Astrocyte (in vitro differentiated cells and primary cell): ENCODE measurements at places on chromosomes 5 and 9.

DNA sequence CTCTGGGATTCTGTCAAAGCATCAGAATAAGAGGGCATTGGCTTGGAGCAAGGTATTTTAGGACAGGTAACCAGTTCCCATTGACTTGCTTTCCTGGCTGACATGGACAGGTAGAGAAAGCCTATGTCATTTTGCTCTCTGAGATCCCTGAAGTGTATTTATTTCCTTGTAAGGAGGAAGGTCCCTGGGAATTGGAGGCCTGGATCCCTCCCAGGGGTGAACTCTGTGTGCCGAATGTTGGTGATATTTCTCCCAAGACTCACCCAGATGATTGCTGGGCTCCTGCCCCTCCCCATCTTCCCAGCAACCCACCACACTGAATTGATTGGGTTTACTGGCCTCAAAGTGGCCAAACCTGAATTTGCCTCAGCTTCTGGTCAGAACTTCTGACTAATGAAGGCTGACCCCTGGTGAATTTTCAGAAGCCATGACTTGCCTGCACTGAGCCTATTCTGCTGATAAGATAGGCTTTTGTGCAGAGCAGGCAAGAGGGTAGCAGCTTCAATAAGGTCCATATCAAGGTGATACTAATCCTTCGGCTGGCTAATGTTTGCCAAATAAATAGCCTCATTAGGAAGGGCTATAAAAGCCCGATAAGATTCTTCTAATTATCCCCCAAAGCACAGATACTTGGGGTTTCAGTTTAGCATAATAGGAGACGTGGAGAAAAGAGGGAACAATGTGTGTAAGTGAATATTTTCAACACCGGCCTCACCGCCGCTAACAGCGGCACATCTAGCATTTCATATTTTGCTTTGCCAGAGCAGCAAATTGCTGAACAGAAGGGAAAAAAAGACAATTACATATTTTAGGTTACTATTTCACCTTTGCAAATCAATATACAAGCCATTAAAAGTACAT, 152.9 kb upstream of the PITX1 start:
- DNase-seq = no peak

DNA sequence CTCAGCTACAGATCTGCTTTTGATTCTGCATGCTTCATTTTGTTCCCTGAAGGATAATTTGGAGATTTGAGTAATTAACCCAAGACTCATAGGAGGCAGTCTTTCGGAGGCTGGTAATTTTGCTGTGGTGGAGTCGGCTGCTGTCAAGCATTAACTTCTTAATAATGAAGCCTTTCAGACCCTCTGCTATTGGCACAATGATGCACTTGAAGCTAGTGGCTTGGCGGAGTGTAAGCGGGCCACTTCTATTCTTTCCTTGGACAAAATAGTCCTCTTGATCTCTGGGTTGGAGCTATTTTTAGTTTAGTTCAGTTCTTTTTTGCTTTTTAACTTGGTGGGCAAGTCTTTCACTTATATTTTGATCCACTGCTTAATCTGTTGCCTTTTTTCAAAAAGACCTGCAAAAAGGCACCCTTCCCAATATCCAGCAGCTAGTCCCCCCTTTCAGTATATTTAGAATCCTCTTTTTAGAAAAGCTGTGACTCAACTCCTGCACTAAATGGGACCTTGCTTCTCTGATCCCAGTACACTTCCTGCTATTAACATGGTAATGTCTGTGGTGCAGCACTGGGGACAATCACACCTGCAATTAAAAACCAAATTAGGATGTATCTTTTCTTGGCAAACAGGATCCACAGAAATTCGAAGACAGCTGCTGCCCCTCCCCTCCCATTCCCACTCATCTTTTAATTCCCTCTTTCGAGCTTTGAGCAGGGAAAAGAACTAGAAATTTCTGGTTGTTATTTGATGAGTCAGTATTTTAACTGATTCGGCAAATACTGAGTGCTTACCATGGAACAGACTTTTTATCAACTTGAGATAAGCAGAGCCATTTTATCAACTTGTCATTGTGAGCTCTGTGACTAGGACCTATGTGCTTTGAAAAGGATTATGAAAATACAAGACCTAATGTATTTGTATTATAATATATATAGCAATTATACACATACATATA, 169.4 kb upstream of the ANKRD55 start:
- DNase-seq = peak; percentile 13

DNA sequence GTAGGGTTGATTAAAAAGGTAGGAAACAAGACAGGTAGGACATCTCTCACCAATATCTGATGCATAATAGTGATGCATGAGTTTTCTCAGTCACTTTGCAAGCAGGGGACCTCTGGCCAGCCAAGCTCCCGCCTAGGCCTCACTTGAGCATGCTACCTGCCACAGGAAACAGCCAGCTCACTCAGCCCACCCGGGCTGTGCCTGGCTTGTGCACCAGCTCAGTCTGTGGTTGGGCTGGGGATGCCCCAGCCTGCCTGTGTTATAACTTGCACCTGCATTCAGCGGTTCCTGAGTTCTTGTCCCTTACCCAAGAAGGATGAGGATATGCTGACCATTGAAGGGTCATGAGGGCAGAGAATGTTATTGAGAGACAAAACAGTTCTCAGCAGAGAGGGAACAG, 172.8 kb upstream of the PLCXD3 start:
- no peak for DNase-seq

DNA sequence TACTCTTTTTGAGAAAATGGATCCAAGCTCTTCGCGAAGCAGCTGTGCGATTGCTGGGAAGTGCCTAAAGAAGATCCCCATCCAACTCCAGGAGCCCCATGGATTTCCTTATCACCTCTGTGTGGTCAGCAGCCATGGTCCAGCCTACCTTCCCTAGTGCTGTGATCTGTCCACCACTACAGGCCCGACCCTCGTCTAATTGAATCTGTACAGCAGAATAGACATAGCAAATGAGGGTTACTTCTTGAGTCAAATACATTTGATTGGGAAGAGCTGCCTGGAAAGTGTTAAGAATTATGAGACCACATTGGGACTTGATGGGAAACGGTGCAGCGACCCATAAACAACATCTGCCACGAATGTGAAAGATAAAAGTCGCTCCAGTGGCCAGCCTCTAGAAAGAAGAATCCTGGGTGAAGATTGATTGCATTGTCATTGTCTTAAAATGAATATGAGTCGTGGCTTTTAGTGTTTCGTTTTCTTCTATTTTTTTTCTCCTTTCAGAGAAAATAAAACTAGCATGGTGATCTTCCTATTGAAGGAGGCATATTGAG, 118.4 kb downstream of the PAM start:
- no peak for DNase-seq

DNA sequence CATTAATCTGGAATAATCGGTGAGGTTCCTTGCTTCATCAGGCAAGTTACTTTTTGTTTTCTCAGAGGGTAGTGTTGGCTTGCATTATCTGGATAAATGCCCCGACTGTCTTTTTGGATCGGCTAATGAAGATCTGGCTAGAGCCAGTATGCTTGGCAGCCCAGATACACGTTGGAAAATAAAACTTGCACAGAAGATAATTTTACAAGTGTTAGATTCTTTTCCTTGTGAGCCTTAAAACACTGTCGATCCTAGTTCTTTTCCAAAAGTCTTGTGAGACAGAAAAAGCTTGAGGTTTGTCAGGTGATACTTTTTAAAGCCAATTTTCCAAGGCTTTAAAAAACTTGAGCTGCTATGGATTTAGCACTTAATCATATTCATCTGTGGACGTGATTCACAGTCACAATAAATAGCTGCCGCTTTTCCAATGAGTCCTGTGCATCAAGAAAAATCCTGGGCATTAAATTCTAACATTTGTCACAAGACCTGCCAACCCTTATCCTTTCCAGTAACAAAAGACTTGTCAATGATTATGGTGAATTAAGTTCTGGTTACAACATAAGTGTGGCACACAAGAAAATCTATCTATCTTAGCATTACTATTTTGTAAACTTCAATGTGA, 68.5 kb downstream of the PRLR start:
- no peak for DNase-seq

GRCh38 chr5:6722015-6722414, 8.8 kb downstream of the TENT4A start:
- DNase-seq = no peak

DNA sequence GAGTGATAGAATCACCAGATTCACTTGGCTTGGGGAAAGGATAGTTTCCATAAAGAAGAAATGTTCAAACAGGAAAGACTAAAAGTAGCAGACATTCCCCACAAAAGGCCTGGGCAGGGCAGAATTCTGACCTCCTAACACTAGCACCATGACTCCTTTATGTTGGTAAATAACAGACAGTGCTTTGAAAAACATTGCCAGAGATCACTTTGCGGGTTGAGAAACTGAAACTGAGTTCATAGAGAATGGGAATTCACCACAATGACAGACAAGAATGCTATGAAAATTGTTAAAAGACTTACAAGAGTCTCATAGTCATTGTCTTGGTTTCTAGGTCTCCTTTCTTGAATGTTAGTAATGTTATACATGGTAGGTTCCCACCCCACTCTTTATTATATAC, 172.5 kb upstream of the GLRA1 start:
- DNase-seq = no peak

DNA sequence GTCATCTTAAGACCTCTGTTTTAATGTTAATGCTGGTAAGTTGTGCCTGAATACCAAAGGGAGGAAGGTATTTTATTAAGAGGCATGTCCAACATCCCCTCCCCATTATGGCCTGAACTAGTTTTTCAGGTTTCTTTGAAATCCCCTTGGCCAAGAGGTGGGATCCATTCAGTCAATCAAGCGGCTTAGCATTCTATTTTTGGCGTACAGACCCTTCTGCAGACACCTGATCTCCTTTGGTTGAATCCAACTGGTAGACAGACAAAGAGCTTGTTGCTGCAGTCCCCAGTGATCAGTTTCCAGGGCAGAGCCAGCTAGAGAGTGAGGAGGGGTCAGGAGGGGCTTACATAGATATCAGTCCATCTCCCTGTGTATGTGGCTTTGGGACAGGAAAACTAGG, 7.9 kb upstream of the KCNMB1 start:
- no peak for DNase-seq

GRCh38 chr9:96383165-96383942, at the start of gene SLC35D2:
Gene SLC35D2, minus strand, starts transcription at chr9:96383711. Its CDS starts 77 bp downstream, at chr9:96383634.
- DNase-seq = peak; percentile 27

DNA sequence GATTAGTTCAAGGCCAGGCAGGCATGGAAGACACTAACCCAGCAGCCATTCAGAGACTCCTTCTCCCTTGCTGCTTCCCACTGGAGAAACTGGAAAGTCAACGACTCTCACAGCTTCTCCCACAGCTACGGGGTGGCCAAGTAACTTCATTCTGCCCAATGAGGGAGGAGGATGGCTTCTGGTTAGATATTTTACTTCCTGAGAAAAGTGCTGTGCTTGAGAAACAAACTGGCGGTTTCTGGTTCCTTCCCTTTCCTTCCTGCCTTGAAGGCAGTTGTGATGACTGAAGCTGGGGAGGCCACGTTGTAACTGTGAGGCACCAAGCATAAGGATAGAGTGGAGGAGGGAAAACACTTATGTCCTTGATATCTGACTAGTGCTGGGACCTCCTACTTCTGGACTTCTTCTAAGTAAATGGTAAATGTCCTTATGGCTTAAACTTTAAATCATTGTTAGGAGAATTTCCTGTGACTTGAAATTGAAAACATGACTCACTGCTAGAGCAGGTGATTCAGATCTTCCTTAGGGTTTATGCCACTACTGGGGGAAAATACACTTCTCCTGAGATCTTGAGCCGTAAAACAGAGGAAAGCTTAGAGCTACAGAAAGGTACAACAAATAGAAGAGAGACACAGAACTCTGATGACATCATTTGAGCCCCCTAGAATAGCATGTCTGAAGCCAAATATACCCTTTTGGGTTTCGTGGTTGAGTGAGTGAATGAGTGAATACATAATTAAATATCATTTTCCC, 3.1 kb upstream of the GNPDA1 start:
- DNase-seq = peak; percentile 49

DNA sequence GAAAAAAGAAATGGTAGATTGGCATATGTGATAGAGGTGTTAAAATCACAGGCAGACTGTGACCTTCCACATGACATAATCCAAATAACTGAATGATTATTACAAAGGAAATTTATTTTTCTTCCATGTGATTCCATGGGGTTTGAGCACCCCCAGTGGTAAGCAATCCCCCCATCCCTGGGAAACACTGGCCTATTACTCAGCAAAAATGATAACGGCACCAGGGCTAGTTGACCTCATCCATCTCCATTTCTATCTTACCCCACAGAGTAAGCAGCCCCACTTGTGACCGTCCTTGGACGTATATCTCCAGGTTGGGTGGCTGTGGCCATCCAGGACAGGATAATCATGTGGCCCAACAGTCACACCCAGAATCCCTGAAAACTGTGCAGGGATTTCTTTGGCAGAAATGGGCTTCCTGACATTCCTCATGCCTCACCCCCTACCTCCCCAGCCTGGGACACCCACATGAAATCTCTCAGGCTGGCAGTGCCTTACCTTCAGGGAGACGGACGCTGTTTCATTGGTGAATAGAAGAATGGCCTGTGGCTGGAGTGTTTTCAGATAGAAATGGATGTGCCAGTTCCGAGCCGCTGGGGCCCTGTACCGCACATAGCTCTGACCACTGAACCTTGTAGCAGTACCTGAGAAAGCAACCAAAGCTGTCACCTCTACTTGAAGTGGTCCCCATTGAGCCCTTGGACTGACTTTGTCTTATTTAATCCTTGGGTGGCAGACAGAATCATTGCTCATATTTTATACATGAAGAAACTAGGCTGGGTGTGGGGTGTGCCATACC, 69.9 kb downstream of the SLC36A1 start:
- no peak for DNase-seq

DNA sequence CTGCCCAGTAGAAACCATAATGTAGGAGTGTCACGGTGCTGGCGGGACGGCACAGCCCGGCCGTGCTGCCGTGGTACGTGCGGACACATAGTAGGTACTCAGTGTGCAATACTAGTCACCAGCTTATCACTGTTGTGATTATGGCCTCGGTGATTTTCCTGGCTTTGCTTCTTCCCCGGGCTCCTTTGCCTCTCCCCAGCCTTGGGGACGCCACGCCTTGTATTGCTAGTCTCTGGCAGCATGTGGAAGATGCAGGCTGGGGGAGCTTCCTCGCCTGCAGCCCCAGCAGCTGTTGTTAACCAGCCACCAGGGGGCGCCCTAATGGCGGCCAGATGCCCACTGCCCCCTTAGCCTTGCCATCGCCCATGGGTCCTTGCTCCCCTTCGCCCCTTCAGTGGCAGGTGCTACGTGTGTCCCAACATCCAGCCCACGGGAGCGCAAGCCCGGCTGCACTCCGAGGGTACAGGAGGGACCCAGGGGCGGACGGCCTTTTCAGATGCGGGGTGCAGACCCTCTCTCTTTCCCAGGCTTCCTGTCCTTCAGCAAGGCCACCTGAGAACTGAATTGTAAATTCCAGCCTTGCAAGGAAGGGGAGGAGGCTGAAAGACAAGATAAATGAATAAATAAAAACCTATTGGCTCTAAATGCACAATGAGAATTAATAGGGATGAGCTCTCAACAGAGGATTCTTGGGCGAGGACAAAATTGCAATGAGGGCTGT, 8.0 kb downstream of the NTNG2 start:
- DNase-seq = peak; percentile 22

- peak; percentile 89 for DNase-seq
Observed at GRCh38 chr5:50595199-50595598, 71.2 kb upstream of the PARP8 start.

GRCh38 chr5:154267516-154267915, 77.0 kb downstream of the GALNT10 start:
- DNase-seq = no peak
